ENCODE measurements at places on chromosomes 4 and X.
A peak's percentile ranks its signal among the peaks of the same experiment; 100 is the strongest.

DNA sequence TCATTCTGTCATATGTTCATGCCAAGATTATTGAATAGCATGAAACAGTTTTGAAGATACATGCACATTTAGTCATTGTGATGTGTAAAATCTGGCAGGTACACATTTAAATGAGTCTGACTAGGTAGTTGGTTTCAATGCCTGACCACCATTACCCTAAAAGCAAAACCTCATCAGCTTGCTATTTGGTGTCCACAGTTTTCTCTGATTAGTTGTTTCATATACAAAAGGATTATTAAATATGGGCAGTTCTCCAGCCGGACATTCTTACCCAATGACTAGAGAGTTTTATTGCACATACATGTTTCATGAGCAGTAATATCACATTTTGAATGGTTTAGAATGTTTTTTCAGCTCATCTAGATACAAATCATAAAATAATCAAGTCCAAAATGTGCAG is 23.7 kb downstream of the DCHS2 start:
- no peak for DNase-seq

GRCh38 chr4:110198049-110198434 is 373 bp downstream of the ELOVL6 start:
- no peak for DNase-seq

DNA sequence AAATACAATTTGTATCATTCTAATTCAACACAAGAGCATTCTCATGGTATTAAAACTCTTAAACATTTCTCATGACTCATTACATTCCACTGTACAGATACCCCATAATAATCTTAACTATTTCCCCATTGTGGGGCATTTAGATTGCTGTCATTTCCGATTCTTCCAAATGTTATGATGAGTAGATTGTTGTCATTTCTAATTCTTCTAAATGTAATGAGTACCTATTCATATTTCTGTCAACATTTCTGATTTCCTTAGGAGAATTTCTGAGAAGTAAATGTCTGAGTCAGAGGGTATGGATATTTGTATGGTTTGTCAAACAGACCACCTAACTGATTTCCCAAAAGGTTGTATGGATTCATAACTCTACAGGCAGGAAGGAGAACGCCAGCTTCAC is 8.3 kb downstream of the S100G start:
- DNase-seq, result no peak

GRCh38 chr4:8079031-8079885 is 79.4 kb downstream of the ABLIM2 start:
- DNase-seq, result no peak

DNA sequence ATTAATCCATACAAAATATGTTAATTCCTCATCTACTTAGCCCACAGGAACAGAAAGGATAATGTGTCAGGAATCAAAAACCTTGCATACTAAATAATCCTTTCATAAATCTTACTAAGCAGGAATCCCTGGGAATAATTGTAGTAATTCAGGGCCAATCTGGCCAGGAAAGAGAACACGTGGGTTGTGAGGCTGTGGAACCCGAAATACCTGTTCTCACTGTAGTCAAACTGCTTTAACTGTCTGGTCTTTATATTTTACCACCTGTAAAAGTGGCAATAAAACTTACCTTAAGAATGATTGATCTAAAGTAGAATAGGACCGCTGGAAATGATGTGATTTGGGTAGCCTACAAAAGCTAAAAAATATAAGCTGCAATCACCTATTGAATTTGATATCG is 1620.9 kb downstream of the STIM2 start:
- DNase-seq, result no peak

DNA sequence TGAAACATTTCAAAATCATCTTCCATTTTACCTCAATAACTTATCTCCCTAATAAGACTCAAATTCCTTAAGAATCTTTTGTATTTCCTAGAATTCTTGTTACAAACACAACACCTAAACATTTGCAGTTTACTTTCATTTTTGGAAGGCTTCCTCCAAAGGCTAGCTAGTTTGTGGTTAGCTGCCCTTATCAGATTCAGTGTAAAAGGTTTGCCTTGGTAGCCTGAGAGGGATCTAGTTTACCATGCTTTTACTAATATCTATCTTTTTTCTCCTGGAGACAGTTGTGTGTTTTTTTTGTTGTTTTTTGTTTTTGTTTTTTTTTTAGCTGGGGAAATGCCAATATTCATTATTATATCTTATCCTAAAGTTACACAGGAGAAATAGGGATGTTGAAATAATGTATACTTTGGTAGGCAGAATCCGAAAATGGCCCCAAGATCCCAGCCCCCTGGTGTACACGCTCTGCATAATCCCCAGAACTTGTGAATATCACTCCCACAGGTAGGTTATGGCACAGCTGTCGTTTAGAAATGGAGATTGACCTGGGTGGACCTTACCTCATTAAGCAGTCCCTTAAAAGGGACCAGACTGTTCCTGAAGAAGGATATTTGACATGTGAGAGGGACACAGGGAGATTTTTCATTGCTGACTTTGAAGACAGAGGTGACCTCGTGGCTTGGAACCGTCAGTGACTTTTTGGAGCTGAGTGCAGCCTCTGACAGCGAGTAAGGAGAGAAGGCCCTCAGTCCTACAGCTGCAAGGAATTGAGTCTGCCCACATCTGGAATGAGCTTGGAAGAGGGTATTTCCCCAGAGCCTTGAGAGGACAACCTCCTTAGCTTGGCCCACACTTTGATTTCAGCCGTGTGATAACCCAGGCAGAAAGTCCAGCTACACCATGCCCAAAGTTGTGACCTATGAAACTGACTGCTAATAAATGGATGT is 33.4 kb downstream of the SEPTIN11 start:
- DNase-seq, result no peak

DNA sequence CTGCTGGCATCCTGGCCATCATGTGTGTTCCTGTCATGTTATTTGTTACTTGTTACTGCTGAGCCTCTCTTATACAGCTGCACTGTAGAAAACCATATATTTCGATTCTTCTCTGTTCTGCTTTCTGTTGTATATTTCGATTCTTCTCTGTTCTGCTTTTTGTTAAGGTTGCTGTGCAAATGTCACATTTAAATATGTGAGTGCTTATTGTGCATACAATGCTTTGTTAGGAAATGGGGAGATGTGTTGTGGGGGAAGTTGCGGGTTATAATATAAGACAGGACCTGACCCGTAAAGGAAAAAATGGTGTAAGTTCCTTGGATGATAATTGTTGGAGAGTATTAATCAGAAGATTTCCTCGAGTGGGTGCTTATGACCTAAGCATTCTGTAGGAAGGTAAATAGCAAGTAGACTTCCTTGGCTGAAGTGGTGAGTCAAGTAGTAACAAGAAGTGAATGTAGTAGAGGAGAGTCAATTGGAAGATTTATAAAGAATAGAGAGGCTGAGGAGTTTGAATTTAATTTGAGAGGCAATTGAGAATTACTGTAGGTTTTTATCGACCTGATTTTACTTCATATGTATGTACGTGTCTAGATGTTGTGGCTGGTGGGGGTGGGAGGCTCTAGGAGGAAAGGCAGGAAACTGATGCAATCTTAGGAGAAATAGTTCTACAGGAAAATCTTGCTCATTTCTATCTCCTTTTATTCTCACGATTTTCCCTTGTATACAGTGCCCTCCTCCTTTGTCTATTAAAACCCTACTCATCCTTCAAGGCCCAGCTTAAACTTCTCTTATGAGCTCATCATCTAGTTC is 8.5 kb downstream of the OGT start:
- no peak for DNase-seq

DNA sequence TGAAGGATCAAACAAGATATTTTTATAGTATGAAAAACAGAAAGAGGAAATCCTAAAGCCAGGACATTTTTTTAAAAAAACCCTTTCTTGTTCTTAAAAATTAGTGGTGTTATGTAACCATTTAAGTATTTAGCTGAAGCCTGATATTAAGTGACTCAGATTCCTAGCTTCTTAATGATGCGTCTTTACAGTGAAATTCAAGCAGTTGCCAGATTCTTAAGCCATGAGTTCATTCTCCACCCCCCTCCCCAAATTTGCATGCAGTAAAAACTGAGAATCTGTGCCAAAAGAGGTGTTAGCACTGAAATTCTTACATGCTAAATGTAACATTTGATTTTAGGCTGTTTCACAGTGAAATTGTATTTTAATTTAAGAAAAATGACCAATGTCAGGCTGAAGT is 180.8 kb downstream of the RAPGEF2 start:
- no peak for DNase-seq

DNA sequence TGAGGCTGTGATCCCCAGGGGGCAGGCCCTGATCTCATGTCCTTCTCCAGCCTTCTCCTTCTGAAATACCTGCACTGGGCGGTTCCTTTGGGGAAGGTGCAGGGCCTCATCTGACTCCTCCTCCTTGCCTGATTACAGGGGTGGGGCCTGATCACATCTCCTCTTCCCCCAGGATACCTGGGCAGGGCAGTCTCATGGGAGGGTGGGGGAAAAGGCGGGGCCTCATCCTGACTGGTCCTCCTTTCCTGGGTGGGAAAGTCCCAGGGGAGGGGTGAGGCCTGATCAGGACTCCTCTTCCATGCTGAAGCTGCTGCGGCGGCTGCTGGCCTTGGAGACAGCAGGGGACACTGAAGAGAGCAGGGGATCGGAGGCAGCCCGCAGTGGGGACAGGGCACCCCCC is 13.3 kb downstream of the TFE3 start:
- no peak for DNase-seq

GRCh38 chrX:39809331-39809730 is 288.4 kb downstream of the BCOR start:
- DNase-seq, result no peak

DNA sequence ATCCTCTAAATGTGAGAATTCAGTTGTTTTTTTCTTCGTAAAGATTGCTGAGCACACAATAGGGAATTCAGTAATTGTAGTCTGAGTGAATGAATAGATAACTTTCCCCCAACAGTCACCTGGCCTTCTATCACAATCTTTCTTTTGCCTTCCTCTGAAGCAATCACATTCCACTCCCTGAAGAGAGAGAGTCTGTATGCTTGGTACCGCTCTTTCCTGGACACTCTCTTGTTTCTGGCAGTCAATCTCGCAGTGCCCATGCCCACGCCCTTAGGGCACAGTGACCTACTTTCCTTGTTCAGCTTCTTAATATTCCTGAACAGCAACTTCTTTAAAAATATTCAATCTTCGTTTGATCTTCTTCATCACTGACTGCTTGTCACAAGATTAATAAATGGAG is 255.9 kb downstream of the ADAMTS3 start:
- DNase-seq, result no peak

DNA sequence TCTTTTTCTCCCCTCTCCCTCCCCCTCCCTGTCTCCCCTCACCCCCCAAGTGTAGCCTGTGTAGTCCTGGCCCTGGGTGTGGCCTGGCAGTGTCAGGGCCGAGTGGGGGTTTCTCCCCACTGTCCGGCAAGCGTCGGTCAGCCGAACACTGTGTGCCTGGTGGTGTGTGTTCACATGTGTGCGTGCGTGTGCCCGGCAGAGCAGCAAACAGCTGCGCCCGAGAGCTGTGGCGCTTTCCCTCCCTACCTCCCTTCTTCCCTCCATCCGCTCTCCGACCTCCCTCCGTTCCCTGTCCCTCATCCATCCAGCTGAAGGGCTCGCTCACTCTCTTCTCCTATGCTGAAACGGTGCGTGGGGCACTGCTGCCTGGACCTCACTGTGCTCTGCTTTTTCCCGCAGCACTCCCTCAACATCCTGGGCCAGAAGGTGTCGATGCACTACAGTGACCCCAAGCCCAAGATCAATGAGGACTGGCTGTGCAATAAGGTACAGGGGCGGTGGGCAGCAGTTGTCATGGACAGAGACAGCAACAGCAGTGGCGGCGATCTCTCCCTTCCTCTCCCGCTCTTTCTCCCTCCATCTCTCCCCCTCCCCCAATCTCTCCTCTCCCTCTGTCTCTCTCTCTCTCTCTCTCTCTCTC is 17.4 kb upstream of the UBA1 start:
- DNase-seq, result peak; percentile 13

GRCh38 chr4:151717314-151717713 is 43.5 kb downstream of the GATB start:
- no peak for DNase-seq

DNA sequence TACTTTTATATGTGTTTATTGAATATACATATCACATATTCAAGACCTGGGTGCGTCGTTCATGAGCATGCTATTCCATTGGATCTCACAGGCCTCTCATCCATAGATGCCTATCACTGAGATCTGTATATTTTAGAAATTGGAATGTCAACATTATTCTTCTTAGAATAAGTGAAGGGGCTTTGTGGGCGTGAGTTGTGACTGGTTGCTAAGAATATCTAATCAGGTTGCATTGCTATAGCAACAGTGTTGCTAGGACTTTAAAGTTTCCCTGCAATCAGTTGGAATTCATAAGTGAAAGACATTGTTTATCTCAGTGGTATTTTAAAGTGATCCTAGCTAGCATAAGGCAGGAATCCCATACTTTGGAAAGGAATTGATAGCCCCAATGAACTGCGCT is 36.7 kb upstream of the ANK2 start:
- DNase-seq, result no peak

DNA sequence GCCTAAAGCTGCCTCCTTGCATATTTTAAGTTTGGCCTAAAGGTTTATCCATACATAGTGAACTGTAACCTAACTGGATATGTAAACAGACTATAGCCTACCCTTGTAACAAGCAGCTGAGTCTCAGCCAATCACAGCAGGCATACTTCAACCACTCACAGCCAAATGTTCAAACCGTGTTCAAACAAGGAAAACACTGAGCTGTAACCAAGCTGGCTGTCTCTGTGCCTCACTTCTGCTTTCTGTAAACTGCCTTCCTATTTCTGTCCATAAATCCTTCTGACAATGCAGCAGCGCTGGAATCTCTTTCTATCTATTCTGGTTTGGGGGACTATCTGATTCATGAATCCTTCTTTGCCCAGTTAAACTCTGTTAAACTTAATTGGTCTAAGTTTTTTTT is 16.4 kb downstream of the DSPP start:
- no peak for DNase-seq

DNA sequence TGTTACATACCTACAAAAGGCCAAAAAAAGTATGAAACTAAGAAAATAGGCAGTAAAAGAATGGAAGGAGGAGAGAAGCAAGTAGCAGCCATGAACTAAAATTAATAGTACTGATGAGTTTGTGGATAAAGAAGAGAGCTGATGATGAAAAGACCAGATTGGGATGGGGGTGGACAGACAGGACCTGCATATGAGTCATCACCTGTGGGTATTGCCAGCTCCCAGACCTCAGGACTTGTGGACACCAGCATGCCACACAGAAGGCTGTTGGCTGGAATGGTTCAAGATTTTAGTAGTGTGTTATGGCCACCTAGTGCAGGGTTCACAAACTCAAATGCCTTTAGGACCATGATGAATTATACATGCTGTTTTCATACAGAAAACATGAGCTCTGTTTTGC is 58.9 kb downstream of the ARX start:
- DNase-seq, result no peak

- no peak for DNase-seq
Measured at GRCh38 chr4:141502755-141503154, 133.6 kb upstream of the IL15 start.
